ENCODE measurements at places on chromosomes 6 and 20. TPM values are rescaled to one million over a fixed set of nuclear protein-coding genes. Genes with fewer than 3 reads are reported as not detected.

DNA sequence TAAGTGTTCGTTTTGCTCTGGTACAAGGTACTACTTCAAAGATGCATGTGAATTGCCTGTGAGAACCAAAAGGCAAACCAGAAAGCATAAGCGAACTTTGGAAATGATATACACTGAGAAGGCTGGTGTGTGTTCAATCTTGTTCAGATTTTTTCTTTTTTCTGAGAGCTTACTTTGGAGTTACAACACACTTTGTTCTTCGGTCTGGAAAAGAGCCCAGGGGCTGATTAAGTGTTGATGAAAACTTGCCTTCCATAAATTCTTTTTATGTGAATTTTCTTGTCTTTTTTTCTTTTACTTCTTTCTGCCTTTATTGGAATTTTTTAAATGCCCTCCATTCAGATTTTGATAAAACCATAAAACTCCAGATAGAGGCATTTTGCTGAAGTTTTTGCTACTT lies 395.1 kb upstream of the SASH1 start:
- H3K4me1 ChIP-seq: no peaks in the 10 kb centered on the region
- H3K27ac ChIP-seq: no peak overlapping the region
- DNase-seq: no peak
- H3K27me3 ChIP-seq: no peaks in the 10 kb centered on the region
- no peak overlapping the region for H3K4me3 ChIP-seq
- no peaks in the 10 kb centered on the region for H3K36me3 ChIP-seq

DNA sequence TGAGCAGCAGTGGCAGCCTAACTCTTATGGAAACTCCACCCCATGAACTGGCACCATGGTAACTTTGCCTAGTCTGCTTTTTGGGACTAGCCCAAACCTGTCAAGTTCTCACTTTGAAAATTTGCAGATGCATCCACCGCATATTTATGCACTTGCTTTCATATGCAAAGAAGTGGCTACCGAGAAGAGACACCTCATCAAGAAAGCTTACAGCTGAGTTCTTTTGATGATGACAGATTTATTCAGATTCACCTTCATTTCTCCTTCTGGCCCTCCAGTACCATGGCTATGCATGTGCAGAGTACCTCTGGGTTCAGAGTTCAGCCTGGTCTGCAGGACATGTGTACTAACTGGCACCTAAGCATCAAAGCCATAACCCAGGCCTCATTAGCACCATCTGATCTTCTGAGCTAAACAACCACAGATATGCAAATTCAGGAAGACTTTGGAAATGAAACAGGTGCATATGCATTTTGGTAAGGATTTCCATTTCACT lies 154.3 kb upstream of the TENT5A start:
- no peak for DNase-seq
- H3K4me3 ChIP-seq: no peak overlapping the region
- no peaks in the 10 kb centered on the region for H3K36me3 ChIP-seq
- peaks cover 6% of the 10 kb centered on the region for H3K4me1 ChIP-seq
- no peak overlapping the region for H3K27ac ChIP-seq

DNA sequence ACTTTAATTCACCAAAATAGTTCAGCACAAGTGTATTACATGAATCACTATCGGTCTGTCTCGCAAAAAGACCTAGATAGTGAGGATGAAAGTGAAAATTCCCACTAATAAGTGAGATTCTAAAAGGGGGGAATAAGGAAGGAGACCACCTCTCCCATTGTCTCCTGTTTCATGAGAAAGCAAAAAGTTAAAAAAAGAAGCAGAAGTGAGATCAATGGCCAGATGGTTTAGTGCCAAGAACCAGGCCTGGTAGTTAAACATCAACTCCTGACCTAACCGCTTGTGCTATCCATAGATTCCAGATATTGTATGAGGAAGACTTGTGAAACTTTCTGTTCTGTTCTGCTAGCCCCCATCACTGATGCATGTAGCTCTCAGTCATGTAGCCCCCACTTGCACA lies 293.0 kb downstream of the RNGTT start:
- DNase-seq: no peak
- H3K4me3 ChIP-seq: no peak overlapping the region
- no peak overlapping the region for H3K27ac ChIP-seq
- no peaks in the 10 kb centered on the region for H3K27me3 ChIP-seq

GRCh38 chr6:139126255-139126654 lies 8.6 kb upstream of the HECA start:
- no peaks in the 10 kb centered on the region for H3K36me3 ChIP-seq
- H3K4me3 ChIP-seq: no peak overlapping the region
- no peaks in the 10 kb centered on the region for H3K27me3 ChIP-seq

PNPLA1 gene
- total RNA-seq: not detected

ADTRP gene
- total RNA-seq: not detected

MUC22 gene
- total RNA-seq: not detected

DNA sequence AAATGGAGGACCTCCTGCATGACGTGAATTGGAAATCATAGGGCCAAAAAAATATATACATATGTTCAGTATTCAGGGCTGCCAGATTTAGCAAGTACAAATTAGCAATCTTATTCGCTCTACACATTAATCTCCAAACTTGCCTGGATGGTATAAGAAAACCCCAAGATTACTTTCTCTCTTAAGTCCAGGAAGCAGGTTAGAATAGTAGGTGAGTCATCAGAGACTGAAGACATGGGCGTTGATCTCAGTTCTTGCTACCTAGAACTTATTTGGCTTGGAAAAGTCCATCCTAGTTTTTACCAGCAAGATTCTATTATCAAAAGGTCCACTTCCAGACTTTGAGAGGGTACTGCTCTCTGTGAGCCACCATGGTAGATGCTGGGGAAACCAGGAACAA lies 47.4 kb downstream of the GPR63 start:
- no peaks in the 10 kb centered on the region for H3K4me1 ChIP-seq
- H3K27ac ChIP-seq: no peak overlapping the region
- H3K27me3 ChIP-seq: no peaks in the 10 kb centered on the region
- no peak for DNase-seq
- no peaks in the 10 kb centered on the region for H3K36me3 ChIP-seq

DNA sequence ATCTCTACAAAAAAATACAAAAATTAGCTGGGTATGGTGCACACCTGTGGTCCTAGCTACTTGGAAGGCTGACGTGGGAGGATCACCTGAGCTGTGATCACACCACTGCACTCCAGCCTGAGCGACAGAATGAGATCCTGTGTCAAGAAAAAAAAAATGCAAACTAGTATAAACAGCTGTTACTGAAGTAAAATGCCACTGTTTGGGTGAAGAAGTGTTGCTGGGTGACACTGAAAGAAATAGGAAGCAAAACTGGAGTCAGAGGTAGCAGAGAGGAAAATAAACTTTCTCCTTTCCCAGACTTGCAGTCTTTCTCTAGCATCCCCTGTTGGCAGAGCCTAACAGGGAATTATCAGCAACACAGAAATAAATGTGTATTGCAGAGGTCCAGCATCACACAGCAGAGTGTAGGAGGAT lies 241.2 kb upstream of the PREP start:
- H3K27ac ChIP-seq: no peak overlapping the region
- DNase-seq: no peak
- H3K27me3 ChIP-seq: no peaks in the 10 kb centered on the region
- no peak overlapping the region for H3K4me3 ChIP-seq
- H3K36me3 ChIP-seq: no peaks in the 10 kb centered on the region

REM1 gene
- total RNA-seq: not detected

DNA sequence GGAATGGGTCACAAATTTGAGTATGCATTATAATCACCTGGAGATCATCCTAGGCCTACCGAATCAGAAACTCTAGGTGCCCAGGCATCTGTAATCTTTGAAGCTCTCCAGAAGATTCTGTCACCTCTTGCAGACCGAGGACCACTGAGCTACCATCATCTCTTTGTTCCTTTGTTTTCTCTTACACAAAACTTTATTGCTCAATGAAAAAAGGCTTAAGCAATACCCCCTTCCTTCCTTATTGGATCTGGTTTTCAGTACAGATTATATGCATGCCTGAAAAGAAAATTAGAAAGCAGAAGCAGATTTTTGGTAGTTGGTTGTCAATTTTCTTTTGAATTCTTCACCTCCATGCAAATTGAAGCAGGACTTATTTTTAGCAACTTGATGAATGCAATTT lies 31.3 kb downstream of the STX11 start:
- H3K27ac ChIP-seq: no peak overlapping the region
- H3K4me3 ChIP-seq: no peak overlapping the region
- DNase-seq: peak; percentile 59
- H3K4me1 ChIP-seq: peaks cover 6% of the 10 kb centered on the region
- H3K36me3 ChIP-seq: no peaks in the 10 kb centered on the region

- no peaks in the 10 kb centered on the region for H3K36me3 ChIP-seq
- peaks cover 71% of the 10 kb centered on the region for H3K27me3 ChIP-seq
- DNase-seq: no peak
- H3K4me1 ChIP-seq: peaks cover 24% of the 10 kb centered on the region
These were observed 296.2 kb upstream of the MARCKS start for GRCh38 chr6:113560908-113561307.

PTPRK gene
- total RNA-seq: 73.1 TPM

C20orf96 gene
- 9.3 TPM for total RNA-seq

GRCh38 chr20:47487175-47487917 lies 14.3 kb upstream of the NCOA3 start:
- no peak overlapping the region for H3K4me3 ChIP-seq
- H3K27ac ChIP-seq: no peak overlapping the region
- H3K27me3 ChIP-seq: no peaks in the 10 kb centered on the region

DNA sequence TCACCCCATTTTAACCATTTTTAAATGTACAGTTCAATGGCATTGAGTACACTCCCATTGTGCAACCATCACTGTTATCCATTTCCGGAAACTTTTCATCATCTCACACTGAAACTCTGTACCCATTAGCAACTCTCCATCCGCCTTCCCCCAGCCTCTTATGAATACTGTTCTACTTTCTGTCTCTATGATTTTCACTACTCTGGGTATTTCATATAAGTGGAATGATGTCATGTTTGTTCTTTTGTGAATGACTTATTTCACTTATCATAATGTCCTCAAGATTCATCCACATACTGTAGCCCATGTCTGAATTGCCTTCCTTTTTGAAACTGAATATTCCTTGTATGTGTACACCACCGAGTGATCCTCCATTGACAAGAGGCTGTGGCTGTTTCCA lies 92.9 kb upstream of the TOX2 start:
- no peak overlapping the region for H3K27ac ChIP-seq
- DNase-seq: peak; percentile 41
- no peak overlapping the region for H3K4me3 ChIP-seq
- H3K4me1 ChIP-seq: no peaks in the 10 kb centered on the region
- peaks cover 3% of the 10 kb centered on the region for H3K27me3 ChIP-seq
- H3K36me3 ChIP-seq: no peaks in the 10 kb centered on the region

MYLK2 gene
- total RNA-seq: not detected

PSORS1C2 gene
- total RNA-seq: not detected

GRCh38 chr20:38300438-38300837 lies 3.5 kb upstream of the BPI start:
- no peaks in the 10 kb centered on the region for H3K4me1 ChIP-seq
- no peak for DNase-seq
- no peaks in the 10 kb centered on the region for H3K36me3 ChIP-seq
- no peak overlapping the region for H3K4me3 ChIP-seq
- H3K27me3 ChIP-seq: no peaks in the 10 kb centered on the region

- H3K4me1 ChIP-seq: no peaks in the 10 kb centered on the region
- no peak overlapping the region for H3K27ac ChIP-seq
- no peak overlapping the region for H3K4me3 ChIP-seq
- no peaks in the 10 kb centered on the region for H3K27me3 ChIP-seq
These were observed 150.1 kb downstream of the SASH1 start for GRCh38 chr6:148492654-148493290.

- H3K36me3 ChIP-seq: no peaks in the 10 kb centered on the region
- no peak overlapping the region for H3K4me3 ChIP-seq
- H3K27ac ChIP-seq: no peak overlapping the region
- H3K27me3 ChIP-seq: no peaks in the 10 kb centered on the region
These were observed 24.9 kb downstream of the CRISP1 start for GRCh38 chr6:49841424-49841823.

DNA sequence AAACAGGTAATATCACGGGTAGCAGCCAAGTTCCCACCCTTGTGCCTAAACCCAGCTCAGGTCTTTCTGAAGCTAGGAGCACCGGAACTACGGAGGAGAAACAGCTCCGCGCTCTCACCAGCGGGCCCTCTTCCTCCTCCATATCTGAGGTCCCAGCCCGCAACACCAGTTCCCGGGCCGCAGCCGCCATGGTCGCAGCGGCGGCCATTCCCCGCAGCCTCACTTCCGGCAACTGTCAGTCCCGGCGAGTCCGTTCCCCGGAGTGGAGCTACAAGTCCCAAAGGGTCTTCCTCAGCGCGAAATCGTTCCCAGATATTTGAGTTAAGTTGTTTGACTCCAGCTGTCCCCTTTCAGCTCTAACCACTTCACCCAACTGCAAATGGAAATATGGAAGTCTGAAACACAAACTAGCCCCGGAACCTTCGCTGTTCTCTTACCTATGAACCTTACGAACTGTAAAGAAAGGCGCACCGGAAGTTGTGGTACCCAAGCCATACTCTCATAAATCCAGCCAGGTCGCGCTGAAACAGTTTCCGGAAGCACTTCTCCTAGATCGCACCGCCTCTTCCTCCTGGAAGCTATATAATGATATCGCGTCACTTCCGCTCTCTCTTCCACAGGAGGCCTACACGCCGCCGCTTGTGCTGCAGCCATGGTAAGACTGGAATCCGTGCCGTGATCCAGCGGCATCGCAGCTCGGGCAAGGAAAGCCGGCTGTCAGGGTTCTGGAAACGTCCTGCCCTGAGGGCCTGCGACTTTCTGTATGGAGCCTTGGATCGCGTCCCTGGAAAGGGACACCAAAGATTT lies at the start of the genes RPS18 and VPS52:
TSS of gene RPS18 (plus strand) at position 608 of the 807 bp plus-strand sequence. CDS start at position 653, 45 bp downstream.
TSS of gene VPS52 (minus strand) at position 409 of the 807 bp plus-strand sequence. CDS start at position 208, 201 bp downstream.
- H3K27ac ChIP-seq: peak within 1 kb of the TSS; percentile 99
- H3K36me3 ChIP-seq: peaks cover 49% of the 10 kb centered on the region
- H3K27me3 ChIP-seq: no peaks in the 10 kb centered on the region
- H3K4me3 ChIP-seq: peak within 1 kb of the TSS; percentile 84
- peaks cover 10% of the 10 kb centered on the region for H3K4me1 ChIP-seq

DNA sequence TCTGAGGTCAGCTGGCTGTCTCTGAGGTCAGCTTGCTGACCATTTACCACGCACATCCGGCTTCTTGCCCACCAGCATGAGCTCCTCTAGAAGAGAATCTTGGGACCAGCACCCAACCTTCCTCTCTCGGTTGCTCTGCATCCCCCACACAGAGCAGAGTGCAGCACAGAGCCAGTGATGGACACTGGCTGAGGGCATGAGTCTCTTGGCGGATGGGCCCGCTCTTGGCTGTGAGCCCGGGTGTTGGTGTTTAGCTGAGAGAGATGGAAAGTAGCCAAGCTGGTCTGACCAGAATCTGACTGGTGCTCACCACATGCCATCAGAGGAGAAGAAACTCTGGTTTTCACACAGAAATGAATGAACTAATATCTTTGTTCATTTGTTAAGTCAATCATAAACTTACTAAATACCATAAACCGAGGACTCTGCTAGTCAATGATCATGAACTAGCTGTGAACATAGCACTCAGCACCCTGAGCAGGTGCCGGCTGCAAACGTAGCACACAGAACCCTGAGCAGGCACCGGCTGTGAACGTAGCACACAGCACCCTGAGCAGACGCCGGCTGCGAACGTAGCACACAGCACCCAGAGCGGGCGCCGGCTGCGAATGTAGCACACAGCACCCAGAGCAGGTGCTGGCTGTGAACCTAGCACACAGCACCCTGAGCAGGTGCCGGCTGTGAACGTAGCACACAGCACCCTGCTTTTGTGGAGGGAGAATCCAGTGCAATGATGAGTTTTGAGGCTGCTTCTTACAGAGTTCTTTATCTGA lies 10.4 kb upstream of the THBS2 start:
- DNase-seq: no peak
- H3K4me3 ChIP-seq: no peak overlapping the region
- H3K27me3 ChIP-seq: no peaks in the 10 kb centered on the region
- no peak overlapping the region for H3K27ac ChIP-seq
- no peaks in the 10 kb centered on the region for H3K4me1 ChIP-seq

TPX2 gene
- total RNA-seq: 120 TPM

GRCh38 chr6:25027221-25027916 lies 91.6 kb upstream of the RIPOR2 start:
- H3K4me3 ChIP-seq: no peak overlapping the region
- DNase-seq: no peak
- no peaks in the 10 kb centered on the region for H3K27me3 ChIP-seq
- H3K4me1 ChIP-seq: no peaks in the 10 kb centered on the region
- H3K36me3 ChIP-seq: no peaks in the 10 kb centered on the region
